ENCODE measurements at places on chromosomes 12 and 14.

- DNase-seq = no peak
These were observed 3.7 kb downstream of the LETMD1 start for GRCh38 chr12:51051787-51052186.

GRCh38 chr12:132560364-132560613 is 50.1 kb downstream of the LRCOL1 start:
- no peak for DNase-seq

DNA sequence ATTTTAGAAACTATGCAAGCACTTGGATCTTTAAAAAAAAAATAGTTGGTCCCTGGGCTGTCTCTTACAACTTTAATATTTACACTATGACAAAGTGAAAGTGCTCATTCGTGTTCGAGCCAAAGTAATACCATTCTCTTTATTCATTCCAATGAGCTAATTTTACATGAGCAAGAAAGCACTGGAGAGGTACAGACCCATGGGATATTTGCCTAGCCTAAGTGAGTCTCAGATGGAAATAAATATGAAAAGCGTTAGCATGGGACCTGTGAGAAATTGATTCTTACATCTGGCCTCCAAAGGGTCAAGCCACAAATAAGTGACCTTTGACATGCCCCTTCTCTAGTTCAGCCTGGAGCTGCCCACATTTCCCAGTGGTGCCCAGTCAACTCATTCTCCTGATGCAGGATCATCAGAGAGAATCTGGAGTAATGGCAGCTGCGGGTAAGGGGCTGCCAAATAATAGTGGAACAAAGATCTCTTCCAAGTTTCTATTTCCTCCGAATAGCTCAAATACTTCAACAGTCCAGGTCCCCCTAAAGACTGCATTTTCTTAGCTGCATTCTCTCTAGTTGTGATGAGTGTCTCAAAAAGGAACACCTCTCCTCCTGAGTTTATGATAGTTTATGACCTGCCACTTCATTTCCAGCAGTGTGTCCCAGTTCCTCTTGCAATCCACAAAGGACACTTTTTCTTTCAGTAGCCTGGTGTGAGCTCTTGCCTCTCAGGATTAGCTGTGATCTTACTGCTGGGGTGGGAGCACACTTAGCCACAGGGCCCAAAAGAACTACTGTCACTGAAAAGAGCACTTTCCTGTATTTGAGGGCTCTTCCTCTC is 208.2 kb downstream of the DAD1 start:
- peak; percentile 61 for DNase-seq

- DNase-seq = no peak
These were observed 17.6 kb upstream of the CHST11 start for GRCh38 chr12:104439137-104439536.

- peak; percentile 51 for DNase-seq
These were observed 48.2 kb upstream of the FRMD6 start for GRCh38 chr14:51603495-51603894.

GRCh38 chr12:117387832-117388231 is 26.4 kb upstream of the NOS1 start:
- no peak for DNase-seq

DNA sequence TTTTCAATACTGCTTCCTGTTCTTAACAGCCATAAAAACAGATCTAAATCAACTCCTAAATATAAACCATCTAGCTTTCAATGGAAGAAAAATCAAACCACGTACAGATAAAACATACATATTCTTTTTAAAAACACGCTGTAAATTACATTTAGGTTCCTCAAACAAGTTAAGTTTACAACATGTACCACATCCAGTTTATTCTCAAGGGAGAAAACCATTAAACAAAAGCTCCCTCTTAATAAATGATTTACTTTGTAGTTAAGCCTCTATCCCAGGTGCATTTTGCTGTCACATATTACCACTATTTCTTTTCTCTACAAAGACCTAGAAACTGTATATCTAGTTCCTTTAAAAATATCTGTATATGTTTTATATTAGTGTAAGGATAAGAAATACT is 3.1 kb downstream of the NUMB start:
- DNase-seq = no peak

GRCh38 chr12:124881123-124881522 is 17.5 kb upstream of the SCARB1 start:
- no peak for DNase-seq

- DNase-seq = no peak
These were observed 67.2 kb downstream of the HECTD4 start for GRCh38 chr12:112314981-112315380.

GRCh38 chr12:100435957-100436356 is 37.7 kb upstream of the NR1H4 start:
- no peak for DNase-seq

DNA sequence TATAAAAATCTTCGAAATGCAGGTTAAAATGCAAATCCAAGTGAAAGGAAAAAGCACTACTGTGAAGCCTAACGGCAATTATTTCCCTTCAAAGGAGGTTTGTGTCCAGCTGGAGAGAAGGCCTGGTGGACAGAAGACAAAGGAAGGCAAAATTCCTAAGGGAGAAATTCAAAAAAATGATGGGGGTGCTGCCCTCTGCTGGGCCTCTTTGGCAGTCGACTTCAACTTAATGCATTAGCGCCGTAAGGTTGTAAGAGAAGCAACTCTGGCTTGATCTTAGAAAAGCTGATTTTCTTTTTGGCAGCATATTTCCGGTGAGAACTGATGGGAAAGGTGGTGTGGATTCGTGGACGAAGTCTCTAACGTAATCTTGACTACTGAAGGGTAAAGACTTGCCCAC is 34.3 kb upstream of the CHFR start:
- DNase-seq = no peak

DNA sequence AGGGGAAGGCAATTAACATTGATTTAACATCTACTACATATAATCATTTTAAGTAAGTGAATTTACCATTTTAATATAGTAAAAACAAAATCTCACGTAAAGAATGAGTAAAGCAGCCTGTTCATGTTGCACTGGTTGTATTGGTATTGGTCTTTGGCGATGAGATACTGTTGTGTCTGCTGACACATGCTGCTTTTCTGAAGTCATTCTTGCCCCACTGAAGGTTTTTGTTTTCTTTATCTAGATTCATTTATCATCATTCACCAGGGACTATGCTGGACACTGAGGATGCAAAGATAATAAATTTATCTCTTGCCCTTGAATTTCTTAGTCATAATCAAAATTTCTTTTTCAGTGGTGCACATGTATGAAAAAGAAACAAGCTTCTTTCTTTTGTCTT is 246.2 kb upstream of the NPAS3 start:
- peak; percentile 64 for DNase-seq

DNA sequence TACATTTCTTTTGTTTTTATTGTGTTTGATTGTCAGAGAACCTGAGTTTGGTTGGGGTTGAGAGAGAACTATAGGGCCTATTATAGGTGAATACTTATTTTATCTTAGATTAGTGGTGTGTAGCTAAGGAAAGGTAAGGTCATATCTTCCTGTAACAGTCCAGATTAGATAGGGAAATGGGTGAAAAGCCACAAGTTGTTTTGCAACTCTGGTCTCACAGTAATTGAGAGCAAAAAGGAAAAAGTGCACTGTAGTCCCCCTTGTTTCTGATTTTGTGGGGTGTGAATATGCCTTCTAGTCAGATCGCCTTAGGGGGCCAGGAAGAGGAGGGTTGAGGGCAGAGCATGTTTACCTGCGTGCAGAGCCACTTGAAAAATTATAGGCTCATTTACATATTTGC is 8.9 kb downstream of the MSRB3 start:
- DNase-seq = no peak

DNA sequence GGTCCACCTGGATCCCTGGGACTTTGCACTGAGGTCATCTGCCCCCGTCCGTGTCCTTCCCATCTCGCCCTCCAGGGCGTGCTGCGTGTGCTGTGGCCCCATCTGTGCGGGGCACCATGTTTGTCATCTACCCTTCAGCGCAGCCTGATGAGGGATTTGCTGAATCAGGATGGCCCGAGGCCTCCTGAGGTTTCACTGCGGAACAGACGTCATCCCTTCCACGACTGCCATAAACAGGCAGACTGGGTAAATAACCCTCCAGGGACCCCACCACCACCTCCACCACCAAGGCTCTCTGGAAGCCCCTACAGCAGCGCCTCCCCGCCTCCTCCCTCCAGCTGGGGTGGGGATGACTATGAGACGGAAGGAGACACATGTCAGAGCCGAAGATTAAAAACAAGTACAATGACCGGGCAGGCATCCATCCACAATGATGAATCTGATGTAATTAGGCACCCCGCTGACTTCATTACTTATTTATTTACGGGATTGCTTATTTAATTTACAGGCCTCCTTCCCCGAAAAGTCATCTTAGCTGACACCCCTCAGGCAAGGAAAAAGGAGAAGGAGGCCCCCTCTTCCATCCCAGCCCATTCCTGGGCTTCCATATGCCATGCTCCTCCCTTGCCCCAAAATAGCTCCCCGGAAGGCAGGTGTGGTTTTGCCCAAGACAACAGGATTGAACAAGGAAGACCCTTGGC is 39.4 kb downstream of the NCOR2 start:
- DNase-seq = peak; percentile 77

- DNase-seq = no peak
These were observed at the start of gene OR11G2 for GRCh38 chr14:20190596-20190995. Gene OR11G2 (plus strand): TSS chr14:20190896. CDS start chr14:20197438, 6,542 bp downstream.

DNA sequence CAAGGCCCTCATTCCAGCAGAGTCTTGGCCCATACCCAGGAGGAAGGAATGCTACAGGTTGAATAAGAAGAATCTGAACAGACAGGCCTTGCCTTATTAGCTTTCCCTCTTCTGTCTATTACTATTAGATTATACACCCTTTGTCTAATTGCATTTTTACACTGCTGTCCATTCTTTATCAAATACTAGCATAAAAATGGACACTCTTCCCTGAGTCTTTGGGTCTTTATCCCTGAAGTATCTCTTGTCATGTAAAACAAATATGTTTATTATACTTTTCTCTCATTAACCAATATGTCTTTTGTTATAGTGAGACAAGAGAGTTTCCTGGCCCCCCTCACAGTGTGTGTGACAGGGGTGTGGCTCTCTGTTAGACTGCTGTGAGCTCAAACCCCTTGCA is 897.4 kb upstream of the SEL1L start:
- no peak for DNase-seq

DNA sequence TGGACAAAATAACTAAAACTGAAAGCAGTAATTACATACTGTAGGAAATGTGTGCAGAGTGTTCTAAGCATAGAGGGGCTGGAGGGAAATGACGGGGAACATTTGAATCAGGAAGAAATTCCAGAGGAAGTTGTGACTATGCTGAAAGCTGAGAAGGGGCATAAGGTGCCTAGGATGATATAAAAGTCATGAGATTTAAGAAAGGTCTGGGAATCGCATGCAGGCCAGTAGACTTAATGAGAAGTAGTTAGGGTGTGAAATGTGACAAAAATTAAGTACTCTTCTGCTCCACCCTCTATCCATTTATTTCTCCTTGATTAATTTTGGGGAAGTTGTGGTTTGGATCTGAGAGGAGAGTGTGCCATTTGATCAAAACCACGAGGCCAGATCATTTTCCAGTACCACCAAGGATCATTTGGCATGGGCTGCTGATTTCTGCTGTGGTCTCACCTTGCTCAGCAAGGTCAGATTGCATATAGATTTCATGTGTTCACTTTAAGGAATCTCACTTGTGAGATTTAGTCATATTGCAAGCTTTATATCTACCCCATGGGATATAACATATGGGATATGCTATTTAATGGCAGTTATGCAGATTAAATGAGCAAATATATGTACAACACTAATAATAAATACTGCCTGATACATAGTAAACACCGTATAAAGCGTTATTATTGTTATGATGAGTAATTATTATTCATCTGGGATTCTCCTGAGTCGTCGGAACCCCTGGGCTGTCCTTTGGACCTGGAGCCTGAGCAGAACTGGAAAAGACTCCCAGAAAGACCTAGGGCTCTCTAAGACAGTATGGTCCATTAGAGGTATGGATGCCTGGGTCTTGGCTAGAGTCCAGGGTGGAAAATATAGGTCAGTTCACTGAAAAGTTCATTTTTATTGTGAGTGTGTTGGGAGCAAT is 72.3 kb downstream of the SRGAP1 start:
- DNase-seq = peak; percentile 61

DNA sequence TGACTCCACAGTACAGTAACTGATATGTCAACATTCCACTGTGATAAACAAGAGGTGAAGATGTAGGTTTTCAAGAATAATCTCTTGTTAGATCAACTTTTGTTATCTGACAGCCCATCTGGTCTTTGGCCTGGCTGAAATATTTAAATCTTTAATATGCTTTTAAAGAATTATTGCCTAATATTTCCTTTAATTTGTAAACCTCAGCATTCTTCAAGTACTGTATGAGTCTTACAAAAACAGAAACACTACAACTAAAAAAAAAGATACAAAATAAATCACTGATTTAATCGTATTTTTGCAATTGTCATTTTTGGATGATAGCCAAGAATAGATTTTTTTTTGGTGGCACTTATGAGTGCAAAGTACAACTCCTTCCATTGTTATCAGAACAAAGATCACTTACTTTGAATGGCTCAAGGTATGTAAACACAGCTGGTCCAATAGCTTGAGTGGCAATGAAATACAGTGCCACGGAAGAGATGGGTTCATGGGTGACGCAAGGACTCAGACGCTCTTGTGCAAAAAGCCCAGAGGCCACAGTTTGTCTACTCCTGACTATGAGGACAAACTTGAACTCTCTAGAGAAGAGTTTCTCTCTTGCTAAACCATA is 109.5 kb downstream of the PAX9 start:
- DNase-seq = no peak

GRCh38 chr12:46342562-46343033 is 30.0 kb downstream of the SLC38A2 start:
- peak; percentile 50 for DNase-seq

DNA sequence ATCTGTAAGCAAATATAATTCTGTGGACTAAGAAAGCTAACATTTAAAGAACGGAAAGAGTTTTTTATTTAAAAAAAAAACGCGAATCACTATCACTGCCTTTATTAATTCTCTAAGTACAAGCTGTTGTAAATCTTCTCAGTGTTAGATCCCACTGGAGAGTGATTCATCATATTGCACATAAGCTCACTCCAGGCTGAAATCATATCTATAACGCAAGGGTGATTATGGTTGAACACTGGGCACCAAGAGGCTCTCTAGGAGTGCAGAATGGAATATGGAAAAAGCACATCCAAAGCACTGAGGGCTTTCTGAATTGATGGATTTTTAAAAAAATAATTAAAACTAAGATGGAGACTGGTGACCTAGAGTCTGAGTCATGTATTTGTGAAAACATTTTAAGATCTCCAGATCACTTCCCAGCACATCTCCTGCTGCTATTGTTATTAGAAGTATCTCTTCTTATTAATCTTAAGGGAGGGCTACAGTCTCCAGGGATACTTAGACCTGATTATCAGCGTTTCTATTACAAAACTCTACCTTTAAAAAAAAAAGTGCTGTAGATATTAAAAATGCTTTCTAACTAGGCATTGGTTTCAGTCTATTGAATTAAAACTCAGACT is 1106.8 kb downstream of the AACS start:
- no peak for DNase-seq
